ENCODE measurements at places on chromosomes 12 and 14.

DNA sequence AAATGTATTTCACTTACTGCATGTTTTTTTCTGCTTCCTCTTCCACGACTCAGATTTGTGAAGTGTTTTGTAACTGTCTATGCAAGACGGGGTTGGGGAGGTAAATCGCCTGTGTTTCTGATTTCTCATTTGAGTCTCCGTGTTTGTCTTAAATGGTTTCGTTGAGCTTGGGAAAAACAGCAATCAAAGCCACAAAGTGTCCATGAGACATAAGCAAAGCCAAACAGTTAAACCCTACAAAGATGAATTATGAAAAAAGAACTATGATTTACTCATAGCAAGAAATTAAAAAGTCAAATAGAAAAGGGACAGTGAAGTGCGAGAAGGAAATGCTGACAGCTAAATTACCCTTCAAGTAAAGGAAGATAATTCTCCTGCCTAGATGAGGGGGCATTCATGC, 164.3 kb upstream of the TMPO start:
- DNase-seq, result no peak

DNA sequence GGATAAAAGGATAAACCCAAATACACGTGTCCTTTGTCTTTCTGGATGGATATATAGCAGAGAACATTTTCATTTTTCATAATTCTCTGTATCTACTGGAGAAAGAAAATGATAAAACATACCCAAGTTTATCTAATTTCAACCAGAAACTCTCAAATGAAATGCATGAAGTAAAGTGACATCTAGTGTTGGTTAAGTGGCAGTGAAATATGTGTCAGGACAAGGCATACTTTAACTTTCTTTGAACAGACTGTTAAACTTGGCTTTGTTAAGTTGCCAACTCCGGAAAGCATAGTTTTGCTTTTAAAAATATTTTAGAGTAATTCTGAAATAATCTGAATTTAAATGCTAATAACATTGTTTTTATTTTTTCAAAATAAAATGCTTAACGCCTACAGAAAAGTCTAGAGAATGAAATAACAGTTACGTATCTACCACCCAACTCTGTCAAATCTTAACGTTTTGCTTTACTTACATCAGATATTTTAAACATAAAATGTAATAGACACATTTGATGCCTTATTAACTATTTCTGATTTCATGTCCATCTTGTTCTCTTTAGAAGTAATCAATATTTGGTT, 25.2 kb upstream of the NTN4 start:
- peak; percentile 41 for DNase-seq

DNA sequence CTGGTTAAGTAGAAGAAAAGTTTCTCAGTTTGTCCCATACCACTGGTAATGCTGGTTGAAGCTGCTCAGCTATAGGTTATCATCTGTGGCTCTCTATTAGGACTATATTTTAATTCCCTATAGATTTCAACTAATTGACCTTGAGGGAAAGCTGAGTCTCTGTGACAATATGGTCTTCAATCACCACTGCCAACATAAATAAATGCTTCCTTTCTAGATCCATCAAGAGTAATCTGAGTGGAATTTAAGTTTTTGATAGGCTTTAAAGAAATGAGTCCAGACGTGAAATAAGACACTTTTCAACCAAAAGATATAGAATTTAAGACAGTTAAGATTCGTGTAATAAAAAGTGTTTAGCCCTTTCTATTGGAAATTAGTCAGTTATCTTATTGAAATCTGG, 63.5 kb upstream of the MYF6 start:
- no peak for DNase-seq

DNA sequence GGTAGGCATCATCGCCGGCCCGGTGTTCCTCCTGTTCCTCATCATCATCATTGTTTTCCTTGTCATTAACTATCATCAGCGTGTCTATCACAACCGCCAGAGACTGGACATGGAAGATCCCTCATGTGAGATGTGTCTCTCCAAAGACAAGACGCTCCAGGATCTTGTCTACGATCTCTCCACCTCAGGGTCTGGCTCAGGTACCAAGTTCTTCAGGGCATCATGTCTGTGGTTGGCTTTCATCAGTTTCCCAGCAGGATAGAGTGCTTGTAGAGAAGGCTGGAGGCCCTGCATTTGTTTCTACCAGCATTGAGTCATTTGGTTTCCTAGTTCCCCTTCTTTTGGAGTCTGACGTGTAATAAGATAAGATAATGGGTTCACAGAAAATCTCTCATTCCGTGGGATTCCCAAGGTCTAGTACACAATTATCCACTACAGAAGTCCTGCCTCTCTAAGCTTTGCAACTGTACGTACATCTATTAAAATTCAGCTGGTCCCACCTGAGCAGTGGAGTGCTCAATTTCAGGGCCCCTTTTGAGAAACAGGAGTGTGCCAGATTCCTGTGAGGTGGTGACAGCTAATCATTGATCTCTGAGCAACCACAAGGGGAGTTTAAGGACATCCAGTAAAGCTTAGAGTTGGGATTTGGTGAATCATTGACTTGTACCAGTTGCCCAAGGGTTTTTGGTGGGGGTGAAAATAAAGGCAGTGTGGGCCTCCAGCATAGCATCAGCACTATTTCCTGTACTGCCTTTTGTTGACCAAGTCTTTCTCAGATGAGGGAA, 25.1 kb downstream of the ACVR1B start:
- no peak for DNase-seq

DNA sequence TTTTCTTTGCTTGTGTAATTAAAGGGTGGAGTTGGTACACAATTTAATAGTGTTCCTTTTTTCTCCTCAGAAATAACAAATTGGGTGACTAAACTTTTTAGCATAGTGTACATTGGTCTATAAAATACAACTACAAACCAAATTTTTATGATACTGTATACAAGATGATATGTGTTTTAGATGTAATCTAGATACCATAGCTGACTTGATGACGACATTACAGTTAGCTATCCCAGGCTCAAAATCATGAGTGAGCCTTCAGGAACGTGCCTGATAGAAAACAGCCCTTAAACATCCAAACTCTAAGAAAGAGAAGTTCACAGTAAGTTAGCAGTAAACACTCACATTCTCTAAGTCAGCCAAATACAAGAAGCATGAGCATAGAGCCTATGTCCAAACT, 99.0 kb upstream of the SSTR1 start:
- DNase-seq, result no peak

- no peak for DNase-seq
Measured at GRCh38 chr12:88810806-88811205, 230.5 kb upstream of the KITLG start.

DNA sequence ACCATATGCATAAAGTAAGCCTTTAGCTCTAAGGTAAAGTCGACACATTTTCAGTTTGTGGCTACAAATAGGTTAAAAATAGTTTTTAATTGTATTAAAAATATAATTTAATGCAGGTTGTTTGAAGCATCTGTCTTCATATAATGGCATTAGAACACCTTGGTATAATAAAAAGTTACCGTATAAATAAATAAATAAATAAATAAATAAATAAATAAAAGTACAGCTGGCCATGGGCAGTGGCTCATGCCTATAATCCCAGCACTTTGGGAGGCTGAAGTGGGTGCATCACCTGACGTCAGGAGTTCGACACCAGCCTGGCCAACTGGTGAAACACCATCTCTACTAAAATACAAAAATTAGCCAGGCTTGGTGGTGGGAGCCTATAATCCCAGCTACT, 15.6 kb downstream of the ZFYVE26 start:
- no peak for DNase-seq

DNA sequence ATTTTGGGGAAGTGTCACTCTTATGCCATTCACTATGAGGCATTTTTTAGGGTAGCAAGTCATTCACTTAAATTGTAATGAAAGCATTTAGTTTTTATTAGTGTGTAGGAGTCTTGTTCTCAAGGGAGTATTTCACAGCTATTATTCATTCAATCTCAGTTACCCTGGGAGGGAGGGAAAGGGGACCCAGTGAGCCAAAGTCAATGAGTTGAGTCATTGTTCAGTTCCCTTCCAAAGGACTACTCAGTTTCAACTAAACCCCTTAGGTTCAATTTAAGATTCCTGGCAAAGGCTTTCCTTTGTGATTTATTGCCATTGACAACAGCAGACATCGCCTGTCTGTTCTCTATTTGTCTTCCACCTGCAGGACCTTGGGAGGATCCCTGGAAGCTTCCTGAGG, 29.3 kb upstream of the RASSF8 start:
- no peak for DNase-seq

DNA sequence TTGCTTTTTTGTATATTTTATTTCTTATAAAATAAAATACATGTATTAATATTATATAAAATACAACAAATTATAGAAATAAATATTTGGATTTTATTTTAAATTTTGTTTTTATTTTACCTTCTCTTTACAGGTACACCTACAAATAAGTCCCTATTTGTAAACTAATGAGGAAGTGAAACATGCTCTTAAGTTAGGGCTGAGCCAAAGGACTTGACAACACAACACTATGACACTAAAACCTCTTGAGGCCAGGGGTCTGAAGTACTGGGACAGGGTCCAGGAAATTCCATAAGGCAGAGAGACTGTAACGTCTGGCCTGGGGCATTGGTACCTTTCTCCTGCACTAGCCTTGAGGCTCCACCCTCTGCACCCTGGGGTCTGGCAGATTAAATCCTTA, 293.2 kb downstream of the FOXN3 start:
- DNase-seq, result no peak

DNA sequence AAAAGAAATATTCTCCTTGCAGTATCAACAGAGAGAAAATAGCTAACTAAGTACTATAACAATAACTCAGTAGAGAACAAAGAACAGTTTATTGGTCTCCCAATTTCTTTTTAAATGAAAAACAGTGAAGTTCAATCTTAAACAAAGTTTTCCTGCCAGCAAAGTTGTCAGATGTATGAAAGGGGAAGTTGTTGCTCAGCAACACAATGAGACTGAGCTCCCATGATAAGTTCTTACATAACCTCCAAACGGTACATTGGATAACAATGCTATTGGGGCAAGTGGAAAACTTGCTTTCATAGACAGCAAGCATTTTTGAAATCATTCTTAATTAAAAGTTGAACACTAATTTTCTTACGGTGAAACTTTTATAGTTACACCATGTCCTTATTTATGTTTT, 94.9 kb downstream of the ALG10B start:
- no peak for DNase-seq

DNA sequence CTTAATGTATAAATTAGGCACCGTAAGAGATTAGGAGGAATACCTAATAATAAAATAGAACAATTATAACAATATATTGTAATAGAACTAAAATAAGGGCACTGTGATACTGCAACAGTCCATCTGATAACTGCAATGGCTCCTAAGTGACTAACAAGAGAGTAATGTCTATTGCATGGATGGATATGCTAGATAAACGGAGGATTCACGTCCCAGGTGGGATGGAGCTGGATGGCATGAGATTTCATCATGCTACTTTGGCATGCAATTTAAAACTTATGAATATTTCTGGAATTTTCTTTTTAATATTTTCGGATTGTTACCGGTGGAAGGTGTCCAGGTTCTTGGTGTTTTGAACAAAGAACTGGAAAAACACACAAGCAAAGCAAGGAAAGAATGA, 2.2 kb upstream of the TMEM19 start:
- no peak for DNase-seq

DNA sequence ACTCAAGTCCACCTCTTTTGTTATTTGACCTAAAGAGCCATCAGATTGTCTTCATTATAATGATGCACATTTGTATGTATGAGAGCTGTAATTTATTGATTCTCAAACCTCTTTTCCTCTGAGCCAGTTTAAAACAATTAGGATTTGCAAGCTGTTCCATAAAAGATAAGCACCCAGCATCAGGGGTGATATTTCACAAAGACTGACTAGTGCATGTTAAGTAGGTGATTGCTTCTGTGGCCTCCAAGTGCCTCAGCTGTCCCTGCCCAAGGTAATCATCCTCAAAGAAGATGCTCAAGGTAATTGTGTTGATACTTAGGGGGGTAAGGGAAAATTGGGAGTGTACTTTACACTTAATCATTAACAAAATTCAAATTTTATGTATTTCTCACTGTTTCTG, 18.2 kb downstream of the CEP128 start:
- no peak for DNase-seq

DNA sequence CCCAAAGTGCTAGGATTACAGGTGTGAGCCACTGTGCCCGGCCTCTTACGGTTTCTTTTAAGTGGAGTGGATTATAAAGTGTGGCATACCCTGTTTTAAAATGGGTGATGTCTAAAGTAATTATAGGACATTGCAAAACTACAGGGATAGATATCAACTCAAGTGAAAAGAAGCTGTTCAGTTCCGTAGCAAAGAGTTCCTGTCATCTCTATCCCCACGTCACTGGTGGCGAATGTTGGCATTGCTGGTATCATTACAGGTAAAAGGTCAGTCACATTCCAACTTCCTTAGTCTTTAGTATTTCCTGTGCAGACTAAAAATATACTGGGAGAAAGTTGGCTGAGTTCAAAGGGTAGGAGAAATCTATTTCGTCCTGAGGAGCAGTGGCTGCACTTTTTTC, 95.6 kb upstream of the SLC38A2 start:
- DNase-seq, result peak; percentile 92

DNA sequence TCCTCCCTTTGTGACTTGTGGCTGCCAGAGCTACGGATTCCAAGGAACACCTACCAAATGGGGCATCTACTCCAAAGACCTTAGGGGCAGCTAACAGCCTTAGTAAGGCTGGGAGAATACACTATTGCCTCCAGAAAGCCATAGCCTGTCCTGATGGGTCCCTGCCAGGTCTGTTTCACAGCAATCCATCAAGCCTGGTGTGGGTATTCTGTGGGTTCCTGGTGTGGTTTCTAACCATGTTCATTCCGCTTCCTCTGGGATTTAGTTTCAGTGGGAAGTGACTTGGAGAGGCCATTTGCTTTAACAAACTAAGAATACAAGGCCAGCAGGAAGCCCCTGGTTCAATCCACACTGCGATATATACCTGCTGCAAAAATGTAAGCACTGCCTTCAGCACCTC, 220.5 kb downstream of the FOXN3 start:
- DNase-seq, result no peak

GRCh38 chr12:23221066-23221465, 596.1 kb downstream of the ETNK1 start:
- DNase-seq, result no peak

DNA sequence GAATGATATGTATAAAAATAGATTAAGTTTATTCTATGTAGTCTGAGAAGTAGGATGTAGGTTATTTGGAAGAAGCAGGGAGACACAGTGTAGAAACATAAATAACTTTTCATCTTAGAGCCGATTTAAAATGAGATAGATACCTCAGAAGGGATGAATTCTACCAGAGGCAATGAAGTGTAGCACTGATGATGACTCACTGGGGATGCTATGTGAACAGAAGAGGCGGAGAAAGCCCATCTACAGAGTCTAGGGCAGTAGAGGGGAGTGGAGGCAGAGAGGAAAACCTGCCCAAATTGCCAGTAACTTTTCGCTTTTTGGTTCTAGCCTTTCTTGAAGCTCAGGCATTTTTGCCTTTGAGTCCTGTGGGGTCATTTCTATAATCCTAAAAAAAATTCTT, 451.8 kb downstream of the ATP23 start:
- DNase-seq, result no peak
